ENCODE measurements at places on chromosomes 3 and 15.

- DNase-seq: no peak
Observed at GRCh38 chr15:78791357-78791756, 19.9 kb downstream of the ADAMTS7 start.

- DNase-seq: no peak
Observed at GRCh38 chr3:5080779-5081550, 41.1 kb upstream of the ARL8B start.

DNA sequence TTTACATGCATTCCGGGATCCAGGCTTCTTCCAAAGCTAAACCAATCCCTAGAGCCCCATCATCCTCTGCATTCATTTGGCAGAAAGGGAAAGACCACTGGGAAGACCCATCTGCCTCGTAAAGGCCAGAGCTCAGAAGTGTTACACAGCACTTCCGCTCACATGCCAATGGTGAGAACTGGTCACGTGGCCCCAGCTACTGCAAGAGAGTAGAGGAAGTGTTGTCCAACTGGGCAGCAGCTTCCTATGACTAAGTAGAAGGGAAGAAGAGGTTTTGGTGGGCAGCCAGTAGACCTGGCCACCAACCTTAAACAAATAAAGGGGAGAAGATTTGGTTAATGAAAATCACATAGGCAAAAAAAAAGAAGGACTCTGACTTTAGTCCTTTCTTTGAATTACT, 74.4 kb upstream of the PPP2R3A start:
- DNase-seq: no peak

GRCh38 chr3:146598535-146598934, 6.6 kb downstream of the PLSCR5 start:
- DNase-seq: peak; percentile 25

GRCh38 chr3:176968631-176969030, 228.7 kb downstream of the TBL1XR1 start:
- no peak for DNase-seq

DNA sequence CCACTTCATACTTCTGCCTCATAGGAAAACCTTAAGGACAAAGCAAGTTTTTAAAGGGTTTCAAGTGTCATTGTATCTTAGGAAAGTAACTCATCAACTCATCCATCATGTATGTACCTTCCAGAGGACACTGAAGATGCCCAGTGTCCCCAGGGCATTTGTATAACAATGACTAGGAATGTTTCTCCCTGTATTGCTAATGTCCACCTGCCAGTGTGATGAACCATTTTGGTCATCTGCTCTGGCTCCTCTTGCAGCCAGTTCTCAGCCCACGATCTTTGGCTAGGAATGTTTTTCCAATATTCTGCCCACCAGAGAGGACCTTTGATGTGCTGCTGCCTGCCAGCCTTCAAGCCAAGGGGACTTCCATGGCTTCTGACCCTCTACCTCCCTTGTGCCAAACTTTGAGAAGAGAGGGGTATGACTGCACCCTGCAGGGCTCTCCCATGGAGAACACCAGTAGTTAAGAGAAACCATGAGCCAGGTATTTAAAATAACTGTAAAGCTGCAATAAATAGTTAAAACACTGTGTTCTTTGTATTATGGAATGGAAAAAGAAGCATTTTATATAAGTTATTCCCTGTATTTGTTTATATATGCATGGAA, 11.4 kb downstream of the LMOD3 start:
- no peak for DNase-seq

DNA sequence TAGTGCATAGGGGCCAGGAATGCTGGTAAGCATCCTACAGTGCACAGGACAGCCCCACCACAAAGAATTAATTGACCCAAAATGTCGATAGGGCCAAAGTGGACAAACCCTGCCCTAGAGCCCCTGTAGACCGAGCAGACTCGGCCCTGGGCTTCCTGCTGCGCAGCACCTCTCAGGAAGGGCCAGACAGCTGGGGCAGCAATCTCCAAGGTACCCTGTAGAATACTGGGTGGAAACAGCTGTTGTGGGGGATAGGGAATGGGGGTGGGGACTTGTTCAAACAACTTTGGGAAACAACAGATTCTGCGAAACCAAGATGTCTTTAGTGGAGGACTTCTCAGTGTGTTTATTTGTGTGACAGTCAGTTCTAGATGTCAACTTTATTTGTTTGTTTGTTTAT, 67.1 kb downstream of the MRPL46 start:
- no peak for DNase-seq

- DNase-seq: no peak
Observed at GRCh38 chr15:74584779-74585178, 30.9 kb upstream of the CLK3 start.

GRCh38 chr3:58356054-58356453, 23.4 kb downstream of the PXK start:
- no peak for DNase-seq

GRCh38 chr3:11641316-11641682, 2.4 kb downstream of the VGLL4 start:
- DNase-seq: no peak

- no peak for DNase-seq
Observed at GRCh38 chr15:49163678-49164077, 6.4 kb upstream of the GALK2 start.

DNA sequence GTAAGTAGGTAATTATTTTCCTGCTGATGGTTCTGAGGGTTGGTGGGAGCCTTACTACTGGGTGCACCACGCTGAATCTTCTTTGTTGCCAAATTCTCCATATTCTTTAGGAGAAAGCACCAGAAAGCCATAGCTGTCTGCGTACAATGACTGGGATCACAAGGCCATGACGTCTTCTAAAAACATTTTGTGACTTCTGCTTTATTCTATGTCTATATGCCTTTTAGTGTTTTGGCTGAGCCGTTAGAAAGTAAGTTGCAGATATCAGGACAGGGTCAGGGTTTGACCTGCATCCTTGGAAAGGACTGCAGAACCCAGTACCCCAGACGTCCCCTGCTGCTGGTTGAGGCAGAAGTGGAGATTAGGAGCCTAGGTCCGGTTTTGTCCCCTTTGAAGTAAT, 95.6 kb downstream of the DNASE1L3 start:
- no peak for DNase-seq

DNA sequence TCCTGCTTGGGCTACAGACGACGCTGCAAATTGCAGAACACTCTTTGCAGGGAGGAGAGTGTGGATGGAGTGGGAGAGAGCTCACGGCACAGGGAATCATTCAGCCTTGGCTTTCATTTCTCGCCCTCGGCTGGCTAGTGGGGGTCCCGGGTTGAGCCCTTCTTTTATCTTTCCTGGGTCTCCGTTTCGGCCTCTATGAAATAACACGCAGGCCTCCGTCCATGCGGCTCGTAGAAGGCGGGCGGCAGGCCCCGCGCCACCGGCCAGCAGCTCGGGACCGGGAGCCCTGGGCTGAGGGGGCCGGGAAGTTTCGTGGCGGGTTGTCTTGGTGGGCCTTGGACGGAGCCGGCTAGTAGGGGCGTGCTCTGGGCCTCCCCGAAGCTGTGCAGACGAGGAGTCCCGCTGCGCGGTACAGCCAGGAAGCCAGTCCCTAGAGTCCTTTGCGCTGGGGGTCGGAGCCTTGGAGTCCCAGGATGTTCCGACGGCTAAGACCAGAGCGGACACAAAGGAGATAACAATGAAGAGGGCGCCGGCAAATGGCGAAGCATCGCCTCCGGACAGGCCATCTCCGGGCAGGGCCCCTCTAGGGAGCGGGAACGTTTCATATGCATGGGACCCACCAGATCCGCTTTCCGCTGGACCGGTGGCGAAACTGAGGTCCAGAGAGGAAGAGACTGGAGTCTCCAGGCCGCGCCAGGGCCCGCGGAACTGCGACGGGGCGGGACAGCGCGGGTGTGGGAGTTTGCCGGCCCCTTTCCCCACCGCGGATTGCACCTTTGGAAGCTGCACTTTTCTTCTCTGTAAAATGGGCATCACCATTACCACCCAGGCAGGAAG, 4.3 kb downstream of the RNU6-1 start:
- DNase-seq: no peak

GRCh38 chr15:67300266-67301025, 45.9 kb downstream of the IQCH start:
- no peak for DNase-seq

- peak; percentile 17 for DNase-seq
Observed at GRCh38 chr3:61333192-61333961, 82.1 kb upstream of the FHIT start.
